Purkinje cell (primary cell): ENCODE measurements at places on chromosomes 6 and 20. TPM values are rescaled to one million over a fixed set of nuclear protein-coding genes. Genes with fewer than 3 reads are reported as not detected.

Gene TRDN
- 0.30 TPM in 1 of 2 replicates, not detected in the other for polyA plus RNA-seq

Gene BTN1A1
- polyA plus RNA-seq = not detected in 2 replicates

Gene SIRPG
- 4.9 TPM in 1 of 2 replicates, not detected in the other for polyA plus RNA-seq

Gene HUS1B
- not detected in 2 replicates for polyA plus RNA-seq

Gene TGM2
- polyA plus RNA-seq = not detected in 2 replicates

Gene CLPSL1
- not detected in 2 replicates for polyA plus RNA-seq

Gene GPR6
- polyA plus RNA-seq = not detected in 2 replicates

Gene FOXA2
- not detected in 2 replicates for polyA plus RNA-seq

Gene MRAP2
- polyA plus RNA-seq = 2.6 and 6.7 TPM in 2 replicates

Gene PHACTR3
- polyA plus RNA-seq = 15.5 and 23.0 TPM in 2 replicates

Gene CST4
- not detected in 2 replicates for polyA plus RNA-seq

Gene SLC22A1
- 0.55 TPM in 1 of 2 replicates, not detected in the other for polyA plus RNA-seq

Gene IL20RA
- 91.5 and 153 TPM in 2 replicates for polyA plus RNA-seq

Gene BPIFA1
- not detected in 2 replicates for polyA plus RNA-seq

Gene GGTLC1
- not detected in 2 replicates for polyA plus RNA-seq

Gene PNPLA1
- not detected in 2 replicates for polyA plus RNA-seq

Gene SLC17A4
- polyA plus RNA-seq = not detected in 2 replicates

Gene MYBL2
- polyA plus RNA-seq = not detected in 2 replicates

Gene PRR18
- polyA plus RNA-seq = 0.15 and 0.26 TPM in 2 replicates

Gene PROCR
- 62.1 and 84.1 TPM in 2 replicates for polyA plus RNA-seq

Gene SGK2
- polyA plus RNA-seq = not detected in 2 replicates

Gene SLC12A5
- 332 and 498 TPM in 2 replicates for polyA plus RNA-seq

Gene CLIC5
- 0.54 TPM in 1 of 2 replicates, not detected in the other for polyA plus RNA-seq

Gene TOX2
- not detected in 2 replicates for polyA plus RNA-seq

Gene SNAP25
- 640 and 1,248 TPM in 2 replicates for polyA plus RNA-seq
